ENCODE measurements at places on chromosomes 5 and 9.
A peak's percentile ranks its signal among the peaks of the same experiment; 100 is the strongest.

DNA sequence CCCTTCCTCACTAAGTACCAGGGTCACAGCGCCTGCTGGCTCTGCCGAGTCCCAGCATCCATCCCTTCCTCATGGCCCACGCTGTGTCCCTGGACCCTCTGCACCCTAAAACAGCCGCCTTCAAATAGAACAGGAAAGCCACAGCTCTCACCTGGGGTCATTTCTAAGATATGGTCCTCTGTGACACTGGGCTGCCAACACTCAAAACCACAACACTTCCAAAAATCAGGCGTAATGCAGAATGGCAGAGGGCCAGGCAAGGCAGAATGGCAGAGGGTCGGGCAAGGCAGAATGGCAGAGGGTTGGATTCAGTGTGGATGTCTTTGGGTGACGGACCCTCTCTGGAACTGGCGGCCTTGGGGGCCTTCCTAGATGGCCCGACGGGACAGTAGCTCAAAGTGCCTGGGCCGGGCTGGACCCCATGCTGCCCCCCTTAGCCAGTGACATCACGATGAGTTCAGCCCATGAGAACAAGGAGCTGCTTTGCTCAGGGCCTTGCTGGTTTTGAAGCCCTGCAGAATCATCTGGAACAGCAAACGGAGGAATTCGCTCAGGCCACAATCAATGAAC lies 35.3 kb downstream of the ZDHHC11B start:
- DNase-seq = no peak

- DNase-seq = peak; percentile 56
Observed at GRCh38 chr5:87732875-87733768, 320.4 kb upstream of the CCNH start.

- peak; percentile 38 for DNase-seq
Observed at GRCh38 chr9:14316602-14317300, 2.8 kb upstream of the NFIB start.

DNA sequence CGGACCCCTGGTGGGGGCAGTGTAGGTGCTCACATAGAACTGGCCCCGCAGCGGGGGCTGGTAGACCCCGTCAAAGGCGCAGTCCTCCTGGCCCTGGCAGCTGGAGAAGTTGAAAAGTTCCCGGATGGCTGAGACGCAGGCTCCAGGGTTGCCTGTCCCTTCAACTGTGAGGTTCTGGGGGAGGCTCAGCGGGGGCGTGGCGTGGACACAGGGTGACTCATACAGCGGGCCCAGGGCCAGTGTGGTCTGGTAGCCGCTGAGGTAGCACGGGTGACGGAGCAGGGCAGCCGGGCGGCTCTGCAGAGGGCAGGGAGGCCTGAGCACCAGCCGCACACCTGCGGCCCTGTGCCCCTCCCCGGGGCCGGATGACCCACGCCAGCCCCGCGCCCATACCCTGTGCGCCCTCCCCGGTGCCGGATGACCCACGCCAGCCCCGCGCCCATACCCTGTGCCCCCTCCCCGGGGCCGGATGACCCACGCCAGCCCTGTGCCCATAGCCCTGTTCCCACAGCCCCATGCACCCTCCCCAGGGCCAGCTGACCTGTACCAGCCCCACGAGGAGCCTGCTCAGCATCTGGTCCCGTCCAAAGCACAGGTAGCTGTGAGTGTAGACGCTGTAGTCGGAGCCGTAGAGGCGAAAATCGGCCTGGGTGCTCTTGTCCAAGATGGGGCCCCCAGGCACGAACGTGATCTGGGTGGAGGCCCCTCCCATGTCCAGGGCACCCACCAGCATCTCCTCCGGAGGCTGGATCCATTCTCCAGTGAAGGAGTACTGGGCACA lies 5.0 kb downstream of the ENTPD8 start:
- no peak for DNase-seq

- no peak for DNase-seq
Observed at GRCh38 chr9:35679766-35680330, 6.1 kb downstream of the CA9 start.

DNA sequence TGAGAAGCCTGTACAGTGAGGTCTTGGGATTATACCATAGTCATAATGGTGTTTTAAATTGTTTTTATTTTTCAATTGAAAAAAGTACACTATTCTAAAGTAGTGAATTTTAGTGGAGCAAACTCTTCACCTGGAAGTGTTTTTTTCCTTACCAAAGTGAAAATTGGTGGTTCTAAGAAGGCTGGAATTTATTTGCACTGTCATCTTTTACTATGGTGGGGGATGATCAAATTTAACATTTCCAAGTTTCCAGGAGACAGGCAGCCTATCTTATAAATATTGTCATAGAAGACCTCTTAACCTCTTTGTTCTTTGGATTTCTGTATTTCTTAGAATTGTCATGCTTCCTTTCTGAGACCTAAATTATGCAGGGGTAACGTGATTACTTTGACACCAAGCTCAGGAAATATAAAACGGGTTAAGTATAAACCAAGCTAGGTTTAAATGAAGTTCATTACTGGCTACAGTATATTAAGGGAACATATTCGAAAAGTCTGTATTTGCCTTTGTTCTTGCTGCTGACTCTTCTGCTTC lies 20.2 kb downstream of the NDFIP1 start:
- no peak for DNase-seq

- DNase-seq = no peak
Observed at GRCh38 chr5:32507738-32508434, 63.3 kb upstream of the ZFR start.

- DNase-seq = peak; percentile 32
Observed at GRCh38 chr9:38417003-38417945, 7.0 kb downstream of the IGFBPL1 start.

DNA sequence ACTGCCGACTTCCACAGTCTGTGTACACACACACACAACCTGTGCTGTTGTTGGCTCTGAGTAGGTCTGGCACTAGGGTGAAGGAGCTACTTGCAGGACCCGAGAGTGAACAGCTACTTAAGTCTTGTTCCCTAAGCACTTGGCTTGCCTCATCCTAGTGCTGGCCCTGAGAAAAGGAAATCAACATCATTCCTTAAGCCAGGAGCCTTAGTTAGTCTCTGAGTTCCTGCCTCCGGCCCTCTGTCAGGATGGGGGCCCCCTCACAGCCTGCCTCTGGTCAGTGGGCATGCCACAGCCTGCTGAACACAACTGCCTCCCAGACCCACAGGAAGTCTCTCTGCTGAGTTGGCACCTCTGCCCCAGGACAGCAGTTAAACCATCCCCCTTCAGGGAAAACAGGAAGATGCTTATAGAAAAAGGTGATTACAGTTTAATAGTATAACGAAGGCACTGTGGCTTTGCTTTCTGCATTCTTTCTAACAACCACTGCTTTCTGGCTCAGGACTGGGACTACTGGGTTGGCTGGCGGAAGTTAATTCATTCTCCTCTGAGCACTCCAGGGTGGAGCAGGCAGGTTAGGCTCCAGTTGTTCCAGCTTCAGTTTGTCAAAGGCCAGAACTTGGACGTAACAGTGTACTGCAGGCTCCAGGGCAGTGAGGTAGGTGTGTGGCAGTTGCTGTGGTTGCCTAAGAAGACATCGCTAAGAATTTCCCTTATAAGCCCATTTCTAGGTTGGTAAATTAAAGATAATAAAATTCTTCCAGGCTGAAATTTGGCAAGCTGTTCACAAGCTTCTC lies 2.8 kb downstream of the MAMDC2 start:
- no peak for DNase-seq

GRCh38 chr5:167561796-167562195 lies 729.6 kb upstream of the WWC1 start:
- DNase-seq = no peak

GRCh38 chr9:73026375-73026774 lies 73.5 kb upstream of the ALDH1A1 start:
- DNase-seq = no peak

DNA sequence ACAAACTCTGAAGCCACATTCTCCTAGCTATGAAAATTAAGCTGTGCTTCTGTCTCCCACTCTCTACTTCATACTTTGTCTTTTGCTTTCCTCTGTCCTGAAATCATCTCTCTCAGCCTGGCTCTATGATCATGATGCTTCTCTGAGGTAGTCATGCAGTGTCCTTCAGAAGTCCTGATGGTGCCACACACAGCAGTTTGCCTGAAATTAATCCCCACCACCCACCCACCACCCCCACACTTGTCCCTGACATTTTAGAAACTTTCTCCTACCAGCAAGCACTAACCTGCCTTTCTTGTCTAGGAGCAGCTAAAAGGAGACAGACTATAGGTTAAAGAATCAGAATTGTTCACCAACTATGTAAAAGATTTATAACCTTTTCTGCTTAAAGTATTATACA lies 282.2 kb upstream of the FAM174A start:
- DNase-seq = no peak

- DNase-seq = peak; percentile 72
Observed at GRCh38 chr5:133256276-133256675, 204.5 kb downstream of the HSPA4 start.

DNA sequence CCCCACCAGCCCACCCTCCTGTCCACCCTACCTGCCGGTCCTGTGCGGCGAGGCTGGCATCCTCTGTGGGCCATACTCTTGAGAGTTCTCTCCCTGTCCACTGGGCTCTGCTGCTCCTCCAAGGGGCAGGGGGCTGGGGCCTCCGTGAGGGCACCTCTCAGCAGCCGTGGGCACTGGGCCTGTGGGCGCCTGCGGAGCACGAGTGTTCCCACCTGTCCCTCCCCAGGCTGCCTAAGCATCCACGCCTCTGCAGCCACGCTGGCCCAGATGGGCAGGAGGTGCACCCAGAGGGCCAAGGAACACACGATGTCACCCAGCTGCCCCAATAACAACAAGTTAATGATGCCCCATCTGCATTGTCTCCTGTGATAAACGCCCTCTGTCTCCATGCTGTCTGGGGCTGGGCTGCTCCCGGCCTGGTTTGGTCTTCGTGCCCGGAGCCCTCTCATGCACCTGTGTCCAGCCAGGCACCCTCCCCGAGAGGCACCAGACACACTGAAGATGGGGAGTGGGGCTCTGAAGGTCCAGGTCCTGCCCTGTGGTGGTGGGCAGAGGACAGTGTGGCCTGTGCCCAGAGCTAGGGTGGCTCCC lies 114.5 kb downstream of the RXRA start:
- no peak for DNase-seq

GRCh38 chr9:132910376-132910775 lies 31.7 kb downstream of the SPACA9 start:
- DNase-seq = no peak

DNA sequence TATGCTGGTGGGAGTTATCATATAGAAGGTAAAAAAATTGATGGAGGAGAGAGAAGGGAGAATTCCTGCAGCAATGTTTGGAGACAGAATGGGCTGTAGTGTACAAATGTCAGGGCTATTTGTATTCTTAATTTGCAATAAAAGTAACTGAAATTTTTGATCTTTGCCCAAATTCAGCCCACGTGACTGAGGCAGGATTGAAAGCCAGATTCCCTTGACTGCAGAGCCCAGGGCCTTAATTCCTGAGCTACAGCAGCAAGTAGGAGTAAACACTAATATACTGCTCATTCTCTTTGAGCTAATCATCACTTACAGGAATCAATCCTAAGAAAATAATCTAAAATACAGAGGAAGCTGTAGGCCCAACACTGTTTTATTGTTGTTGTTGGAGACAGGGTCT lies 5.2 kb upstream of the ANXA6 start:
- no peak for DNase-seq

- DNase-seq = no peak
Observed at GRCh38 chr5:107565791-107566767, 104.7 kb downstream of the EFNA5 start.

GRCh38 chr9:16206518-16206917 lies 653.7 kb downstream of the CCDC171 start:
- DNase-seq = no peak

- DNase-seq = no peak
Observed at GRCh38 chr9:86242071-86242470, 17.4 kb downstream of the C9orf153 start.

- no peak for DNase-seq
Observed at GRCh38 chr5:166909040-166909439, 1382.4 kb upstream of the WWC1 start.

DNA sequence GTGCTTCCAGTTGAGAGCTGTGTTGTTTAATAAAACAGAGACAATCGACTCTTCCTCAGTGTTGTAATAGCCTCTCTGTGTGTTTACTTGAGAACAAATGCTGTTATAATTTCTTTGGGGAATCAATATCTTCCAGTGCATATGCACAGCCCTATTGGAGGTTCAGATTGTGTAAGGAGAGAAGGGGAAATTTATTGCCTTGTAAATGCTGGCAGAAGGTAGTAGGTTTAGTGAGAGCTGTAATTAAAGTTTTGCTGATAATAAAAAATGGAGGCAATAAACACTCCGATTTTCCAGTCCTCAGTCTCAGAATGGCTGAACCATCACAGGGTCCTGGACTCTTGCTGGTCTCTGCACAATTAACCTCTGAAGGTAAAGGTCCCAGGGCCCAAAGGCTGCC lies 128.3 kb downstream of the C5orf15 start:
- no peak for DNase-seq

DNA sequence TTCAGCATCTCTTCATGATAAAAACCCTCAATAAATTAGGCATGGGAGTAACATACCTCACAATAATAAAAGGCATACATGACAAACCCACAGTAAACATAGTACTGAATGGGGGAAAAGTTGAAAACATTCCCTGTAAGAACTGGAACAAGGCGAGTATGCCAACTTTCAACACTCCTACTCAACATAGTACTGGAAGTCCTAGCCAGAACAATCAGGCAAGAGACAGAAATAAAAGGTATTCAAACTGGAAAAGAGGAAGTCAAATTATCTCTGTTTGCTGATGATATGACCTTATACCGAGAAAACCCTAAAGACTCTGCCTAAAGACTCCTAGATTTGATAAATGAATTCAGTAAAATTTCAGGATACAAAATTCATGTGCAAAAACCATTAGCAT lies 167.6 kb downstream of the TMEM38B start:
- no peak for DNase-seq

DNA sequence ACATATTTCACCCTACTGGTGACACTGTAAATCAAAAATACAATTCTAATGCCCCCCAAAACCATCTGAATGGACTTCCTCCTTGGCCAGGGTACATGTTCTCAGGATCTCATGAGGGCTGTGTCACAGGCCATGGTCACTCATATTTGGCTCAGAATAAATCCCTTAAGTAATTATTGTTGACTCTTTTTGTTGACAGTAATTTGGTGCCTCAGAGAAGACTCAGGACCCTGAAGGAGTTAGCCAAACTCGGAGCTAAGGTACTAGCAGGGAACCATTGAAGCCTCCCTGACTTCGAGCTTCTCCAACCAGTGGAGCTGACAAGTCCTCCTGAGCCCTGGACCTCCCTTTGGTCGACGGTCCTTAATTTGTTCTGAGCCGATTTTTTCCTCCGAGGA lies 51.2 kb upstream of the SNAPC3 start:
- no peak for DNase-seq

DNA sequence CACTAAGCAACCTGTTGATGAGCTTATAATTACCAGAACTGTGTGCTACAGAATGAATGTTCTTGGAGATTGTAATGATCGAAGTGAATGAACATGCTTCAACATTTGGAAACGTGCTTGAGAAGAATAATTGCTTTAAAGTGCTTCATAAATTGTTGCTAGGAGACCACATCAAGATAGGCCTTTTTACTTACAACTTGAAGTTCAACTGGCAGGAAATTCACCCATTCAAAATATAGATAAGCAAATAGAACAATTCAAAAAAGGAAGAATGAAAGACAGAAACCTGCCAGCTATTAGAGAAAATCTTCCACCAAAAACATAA lies 38.0 kb upstream of the SLC44A1 start:
- DNase-seq = no peak

- no peak for DNase-seq
Observed at GRCh38 chr9:4081956-4082355, 217.9 kb downstream of the GLIS3 start.
